ENCODE measurements at places on chromosomes 3 and 15.
A peak's percentile ranks its signal among the peaks of the same experiment; 100 is the strongest.

GRCh38 chr15:42283671-42284070, 10.4 kb upstream of the TMEM87A start:
- no peak for DNase-seq

DNA sequence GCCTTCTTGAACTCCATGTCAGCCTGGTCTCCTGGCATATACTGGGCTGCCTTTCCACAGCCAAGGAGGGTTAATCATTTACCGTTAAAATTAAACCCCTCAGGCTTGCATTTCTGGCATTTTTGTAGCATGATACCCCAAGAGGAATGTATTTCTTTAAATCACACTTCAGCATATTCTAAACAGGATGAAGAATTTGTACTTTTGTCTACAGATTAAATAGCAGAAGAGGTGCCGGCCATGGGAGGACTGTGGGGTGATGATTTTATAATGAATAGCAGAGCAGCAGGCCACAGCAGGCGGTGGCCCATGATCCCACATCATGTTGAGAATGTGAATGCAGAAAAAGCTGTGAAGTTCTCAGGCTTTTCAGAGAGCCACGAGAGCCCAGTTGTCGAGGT, 90.2 kb downstream of the ARNT2 start:
- DNase-seq: no peak

DNA sequence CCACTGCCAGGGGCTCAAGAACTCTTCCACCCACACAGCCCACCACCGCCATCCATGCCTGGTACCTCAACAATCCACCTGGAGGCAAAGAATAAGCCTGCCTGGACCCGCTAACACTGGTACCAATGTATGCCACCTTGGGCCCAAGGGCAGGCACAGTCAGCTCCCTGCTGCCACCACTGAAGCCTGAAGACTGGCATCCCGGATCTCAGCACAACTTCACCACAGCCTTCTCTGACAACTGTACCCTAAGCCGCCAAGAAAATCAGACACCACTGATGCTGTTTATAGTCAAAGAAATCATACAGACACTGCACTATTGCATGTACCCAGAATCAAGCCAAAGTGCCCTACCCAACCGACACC, 56.3 kb downstream of the IGSF11 start:
- DNase-seq: no peak

DNA sequence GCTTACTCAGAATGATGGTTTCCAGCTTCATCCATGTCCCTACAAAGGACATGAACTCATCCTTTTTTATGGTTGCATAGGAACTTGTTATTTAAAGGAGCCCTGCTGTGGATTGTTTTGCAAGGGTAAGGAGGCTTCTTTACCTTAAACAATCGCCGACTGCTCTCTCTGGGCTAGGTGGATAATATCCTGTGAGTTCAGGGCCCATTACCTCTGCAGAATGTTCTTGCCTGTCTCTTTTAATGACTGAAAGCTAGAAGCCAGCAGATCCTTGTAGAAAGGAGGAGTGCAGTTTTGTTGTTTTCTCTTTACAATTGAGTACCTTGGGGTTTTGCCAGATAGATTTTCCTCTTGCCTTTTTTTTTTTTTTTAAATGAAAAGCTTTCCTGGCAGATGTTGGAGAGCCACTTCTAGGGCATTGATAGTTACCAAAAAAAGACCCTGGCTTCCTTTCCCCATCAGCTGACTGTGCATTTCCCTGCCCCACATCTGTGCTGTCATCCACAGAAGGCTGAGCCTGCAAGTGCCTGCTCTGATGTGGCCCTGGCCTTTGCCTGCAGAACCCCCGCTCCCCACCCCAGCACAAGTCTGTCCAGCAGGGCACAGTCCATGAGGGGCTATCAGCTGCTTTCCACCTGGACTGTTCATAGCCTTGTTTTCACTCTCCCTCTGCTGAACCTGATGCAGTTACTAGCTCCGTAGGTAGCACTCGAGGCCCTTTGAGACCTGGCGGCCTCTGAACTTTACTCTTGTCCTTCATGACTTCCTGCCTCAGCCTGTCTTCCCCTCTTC, 113.1 kb downstream of the CHCHD6 start:
- DNase-seq: no peak

- peak; percentile 89 for DNase-seq
Measured at GRCh38 chr3:23481011-23481615, 278.0 kb downstream of the UBE2E2 start.

DNA sequence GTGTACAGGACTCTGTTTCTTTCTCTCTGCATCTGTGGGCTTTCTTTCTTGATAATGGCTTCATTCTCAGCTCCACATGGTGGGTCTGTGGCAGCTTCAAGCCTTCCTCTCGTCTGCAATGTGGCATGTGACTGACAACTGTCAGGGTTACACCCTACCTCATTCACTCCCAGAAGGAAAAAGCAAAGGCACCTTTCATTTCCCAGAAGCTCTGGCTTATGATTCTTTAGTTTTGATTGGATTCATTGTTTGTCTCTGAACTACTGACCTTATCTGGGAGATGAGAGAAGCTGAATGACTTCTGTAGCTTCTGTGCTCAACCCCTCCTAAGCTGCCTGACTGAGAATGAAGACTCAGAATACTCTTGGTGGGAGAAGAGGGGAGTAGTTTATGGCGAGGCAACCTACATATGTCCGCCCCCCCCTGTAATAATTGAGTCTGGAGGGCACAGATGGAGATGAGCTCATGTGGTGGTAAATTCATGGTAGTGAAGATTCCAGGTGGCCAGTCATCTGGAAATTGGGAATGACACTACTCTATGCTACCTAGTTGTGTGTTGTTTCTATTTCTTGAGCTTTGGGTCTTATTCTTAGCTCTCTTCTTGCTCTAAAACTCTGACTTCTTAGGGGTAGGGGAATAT, 38.4 kb downstream of the KCNAB1 start:
- no peak for DNase-seq

GRCh38 chr15:39586387-39587095, 5.7 kb downstream of the THBS1 start:
- DNase-seq: no peak

DNA sequence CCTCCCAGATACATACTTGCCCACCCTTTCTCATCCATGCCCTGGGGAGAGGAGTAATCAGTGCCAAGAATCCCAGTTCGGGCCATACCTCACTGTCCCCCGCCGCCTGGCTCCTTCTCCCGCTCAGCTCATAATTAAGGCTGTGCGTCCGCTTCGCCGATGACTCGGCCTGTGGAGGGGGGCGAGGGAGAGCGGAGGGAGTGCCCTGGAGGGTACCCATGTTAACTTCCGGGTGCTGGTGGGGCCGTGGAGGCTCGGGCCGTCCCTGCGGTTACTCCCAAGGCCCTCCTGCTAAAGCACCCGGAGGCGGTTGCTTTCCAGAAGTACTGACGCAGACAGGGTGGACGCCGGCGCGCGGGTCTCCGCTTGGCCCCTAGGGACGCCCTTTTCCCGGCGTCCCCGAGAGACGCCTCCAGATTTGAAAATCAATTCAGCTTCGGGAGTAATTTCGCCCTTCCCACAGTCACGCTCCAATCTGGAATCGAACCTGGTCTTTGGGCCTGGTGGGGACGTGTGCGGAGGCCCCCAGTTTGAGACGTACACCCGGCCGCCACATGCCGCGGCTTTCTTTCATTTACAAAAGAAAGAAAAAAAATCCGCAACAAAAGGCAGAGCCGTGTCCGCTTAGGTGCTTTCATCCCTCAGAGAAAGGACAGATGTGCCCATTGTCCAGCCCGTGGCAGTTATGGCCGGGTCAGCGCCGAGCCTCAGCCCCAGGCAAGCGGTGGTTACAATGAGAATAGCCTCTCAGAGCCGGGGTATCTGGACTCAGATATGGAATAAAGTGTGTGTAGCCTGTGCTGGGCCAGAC, 1.0 kb upstream of the ONECUT1 start:
- DNase-seq: no peak

- no peak for DNase-seq
Measured at GRCh38 chr15:93206893-93207292, 117.9 kb upstream of the RGMA start.

- DNase-seq: no peak
Measured at GRCh38 chr3:27632431-27633223, 89.5 kb downstream of the EOMES start.

GRCh38 chr15:48493763-48494225, 151.7 kb downstream of the FBN1 start:
- DNase-seq: no peak

GRCh38 chr3:179526989-179527391, 35.7 kb upstream of the ACTL6A start:
- DNase-seq: peak; percentile 91

DNA sequence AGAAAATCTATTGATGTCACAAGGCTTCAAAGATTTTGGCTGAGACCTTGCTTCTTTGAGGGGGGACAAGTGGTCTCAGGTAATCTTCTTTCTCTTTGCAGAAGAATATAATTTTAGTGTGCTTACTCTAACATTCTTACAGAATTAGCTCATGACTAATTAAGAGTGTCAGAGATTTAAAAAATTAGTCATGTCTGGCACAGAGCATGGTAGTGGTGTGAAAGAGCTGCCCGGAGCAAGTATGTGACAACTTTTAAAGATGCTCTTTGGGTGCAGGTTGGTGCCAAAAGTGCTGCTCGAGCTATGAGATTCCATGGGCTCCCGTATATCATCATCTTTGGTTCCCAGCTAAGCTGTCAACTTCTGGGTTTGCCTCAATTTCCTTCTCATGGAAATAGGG, 31.1 kb downstream of the CYP19A1 start:
- DNase-seq: no peak
